ENCODE measurements at places on chromosomes 6 and 20.

DNA sequence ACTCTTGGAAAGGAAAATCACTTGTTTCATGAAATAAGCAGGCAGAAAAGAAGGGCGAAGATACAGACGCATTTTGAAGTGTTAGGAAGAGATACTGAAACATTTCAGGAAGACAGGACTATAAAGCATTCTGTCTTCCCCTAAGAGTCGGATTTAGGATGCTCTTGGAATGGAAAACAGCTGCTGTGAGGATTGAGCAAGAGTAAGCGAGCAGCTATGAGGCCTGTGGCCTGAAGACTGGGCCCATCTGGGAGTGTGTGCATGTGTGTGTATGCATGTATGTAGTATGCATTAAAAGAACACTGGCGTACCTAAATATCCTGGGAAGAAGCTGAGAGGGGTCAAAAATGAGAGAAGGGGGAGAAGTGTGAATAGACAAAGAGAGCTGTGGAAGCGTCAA is 83.6 kb downstream of the SIM1 start:
- peak; percentile 43 for DNase-seq

DNA sequence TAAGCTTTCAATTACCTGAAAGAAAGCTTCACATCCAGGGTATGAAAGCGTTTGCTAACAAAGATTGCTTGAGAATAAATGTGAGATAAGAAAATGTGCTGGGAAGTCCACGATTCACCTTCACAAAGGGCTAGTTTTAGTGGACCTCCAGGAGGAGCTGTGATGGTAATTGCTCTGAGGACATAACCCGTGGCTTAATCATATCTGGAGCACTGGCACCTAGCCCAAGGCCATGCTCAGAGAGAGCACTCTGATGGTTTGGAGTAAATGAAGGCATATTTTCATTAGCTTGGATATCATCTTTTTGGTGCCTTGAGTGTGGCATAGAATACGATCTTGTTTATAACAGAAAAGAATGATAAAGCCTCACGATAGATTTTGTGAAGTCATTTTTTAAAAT is 46.9 kb upstream of the BACH2 start:
- DNase-seq: no peak

- no peak for DNase-seq
Observed at GRCh38 chr20:44427804-44428173, 47.9 kb upstream of the TTPAL start.

DNA sequence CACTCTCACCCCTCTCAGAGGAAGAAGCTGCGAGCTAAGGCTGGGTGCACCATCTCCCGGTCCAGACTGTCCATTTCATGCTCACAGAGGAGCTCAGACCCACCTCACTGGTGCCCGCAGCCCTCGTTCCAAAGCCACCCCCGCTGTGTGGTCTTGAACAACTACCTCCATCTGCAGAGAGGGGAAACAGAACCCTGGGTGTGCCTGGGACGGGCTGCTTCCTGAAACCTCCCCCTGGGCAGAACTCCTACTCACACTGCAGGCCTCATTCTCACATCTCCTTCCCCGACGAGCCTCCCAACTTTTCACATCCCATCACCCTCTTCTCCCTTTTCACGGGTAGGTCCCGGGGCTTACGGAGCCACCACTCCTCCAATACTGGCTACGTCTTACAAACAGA is 18.1 kb downstream of the PMEPA1 start:
- DNase-seq: no peak

DNA sequence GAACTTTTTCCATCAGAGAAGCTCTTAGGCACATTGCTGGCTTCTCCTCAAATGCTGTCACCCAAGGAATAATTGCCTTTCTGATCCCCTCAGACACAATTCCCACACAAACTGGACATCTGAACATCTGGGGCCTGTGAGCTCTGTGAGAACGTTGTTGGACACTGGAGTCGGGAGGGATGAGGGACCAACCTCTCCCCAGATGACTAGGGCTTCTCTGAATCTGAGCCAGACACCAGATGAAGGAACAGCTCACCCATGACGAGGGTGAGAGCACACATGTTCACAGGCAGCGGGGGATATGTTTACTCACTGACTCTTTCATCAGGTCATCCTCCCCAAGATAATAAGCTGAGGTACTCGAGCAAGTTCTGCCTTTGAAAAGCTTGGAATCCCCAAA is 283.9 kb upstream of the SUPT3H start:
- peak; percentile 72 for DNase-seq

GRCh38 chr6:132780770-132781371 is 17.6 kb downstream of the SLC18B1 start:
- peak; percentile 53 for DNase-seq

GRCh38 chr6:107611094-107611810 is 121.3 kb downstream of the SOBP start:
- no peak for DNase-seq

DNA sequence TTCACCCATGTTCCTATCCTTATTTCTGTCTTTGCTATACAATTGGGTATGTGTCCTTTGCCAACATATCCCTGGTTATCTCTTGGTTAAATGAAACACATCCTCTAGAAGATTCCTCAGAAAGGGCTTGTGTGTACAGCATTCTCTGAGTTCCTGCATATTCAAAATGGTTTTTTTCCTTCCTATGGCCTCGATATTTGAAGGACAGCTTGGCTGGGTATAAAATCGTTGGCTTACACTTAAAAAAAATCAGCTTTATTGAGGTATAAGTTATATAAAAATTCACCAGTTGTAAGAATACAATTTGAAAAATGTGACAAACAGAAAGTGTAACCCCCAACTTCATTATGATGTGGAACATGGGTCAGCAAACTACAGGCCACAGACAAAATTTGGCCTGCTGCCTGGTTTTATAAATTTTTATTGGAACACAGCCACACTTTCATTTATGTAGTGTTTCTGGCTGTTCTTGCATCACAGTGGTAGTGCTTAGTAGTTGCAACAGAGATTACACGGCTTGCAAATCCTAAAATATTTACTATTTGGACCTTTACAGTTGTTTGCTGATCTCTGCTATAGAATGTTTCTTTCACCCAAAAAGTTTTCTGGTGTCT is 16.7 kb downstream of the PCMT1 start:
- no peak for DNase-seq

GRCh38 chr20:49831022-49831769 is 18.6 kb downstream of the SLC9A8 start:
- DNase-seq: no peak

GRCh38 chr6:93915961-93916360 is 496.6 kb upstream of the EPHA7 start:
- no peak for DNase-seq

- no peak for DNase-seq
Observed at GRCh38 chr6:92757925-92758324, 661.4 kb downstream of the EPHA7 start.

DNA sequence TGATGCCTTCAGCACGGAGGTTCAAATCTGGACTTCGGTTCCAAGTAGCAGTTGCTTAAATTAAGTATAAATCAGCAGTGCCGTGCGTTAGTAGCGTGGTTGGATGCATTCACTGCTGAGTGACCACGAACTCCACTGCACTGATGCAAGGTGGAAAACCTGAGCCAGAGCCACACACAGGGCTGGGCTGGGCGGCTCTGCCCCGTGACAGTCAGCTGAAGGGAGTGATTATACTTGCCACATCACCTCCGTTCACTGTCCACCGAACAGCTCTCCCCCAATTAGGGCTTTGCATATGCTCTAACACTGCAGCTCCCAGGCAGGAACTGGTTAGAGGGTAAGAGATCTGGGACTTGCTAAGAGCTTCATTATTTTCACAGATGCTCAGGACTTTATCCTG is 22.2 kb downstream of the PPP1R3G start:
- DNase-seq: no peak

- no peak for DNase-seq
Observed at GRCh38 chr20:48416002-48416401, 411.8 kb downstream of the PREX1 start.

DNA sequence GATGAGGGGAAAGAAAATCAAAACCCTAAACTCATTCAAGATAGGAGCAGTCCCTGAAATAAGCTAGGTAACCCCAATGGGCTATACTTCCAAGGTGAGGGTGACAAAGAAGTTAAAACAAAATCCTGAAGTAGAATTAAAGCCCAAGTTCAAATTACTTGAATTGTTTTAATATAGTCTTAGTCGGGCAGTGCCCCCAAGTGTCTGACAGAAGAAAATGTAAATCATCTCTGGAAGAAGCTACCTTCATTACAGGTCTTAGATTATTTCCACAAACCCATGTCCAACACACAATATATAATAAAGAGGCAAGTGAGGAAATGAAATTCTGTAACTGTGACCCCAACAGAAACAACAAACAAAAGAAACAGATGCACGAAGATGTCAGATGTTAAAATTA is 36.8 kb upstream of the L3MBTL3 start:
- no peak for DNase-seq

DNA sequence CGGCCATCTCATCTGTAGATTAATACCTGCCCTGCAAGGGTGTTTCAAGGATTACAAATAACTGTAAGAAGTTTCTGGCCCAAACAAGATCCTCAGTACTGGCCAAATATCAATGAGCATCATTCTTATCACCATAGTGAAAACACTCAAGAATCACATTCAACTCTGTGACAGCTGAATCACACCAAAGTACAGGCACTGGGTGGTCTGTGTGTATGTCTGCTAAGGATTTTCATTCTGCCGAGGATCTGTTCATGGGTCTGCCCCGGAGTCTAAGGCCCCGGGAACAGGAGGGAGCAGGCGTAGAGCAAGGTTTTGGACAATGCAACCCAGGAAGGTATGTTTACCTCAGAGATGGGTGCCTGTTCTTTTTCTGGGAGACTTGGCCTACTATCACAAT is 110.5 kb downstream of the TRERF1 start:
- no peak for DNase-seq

DNA sequence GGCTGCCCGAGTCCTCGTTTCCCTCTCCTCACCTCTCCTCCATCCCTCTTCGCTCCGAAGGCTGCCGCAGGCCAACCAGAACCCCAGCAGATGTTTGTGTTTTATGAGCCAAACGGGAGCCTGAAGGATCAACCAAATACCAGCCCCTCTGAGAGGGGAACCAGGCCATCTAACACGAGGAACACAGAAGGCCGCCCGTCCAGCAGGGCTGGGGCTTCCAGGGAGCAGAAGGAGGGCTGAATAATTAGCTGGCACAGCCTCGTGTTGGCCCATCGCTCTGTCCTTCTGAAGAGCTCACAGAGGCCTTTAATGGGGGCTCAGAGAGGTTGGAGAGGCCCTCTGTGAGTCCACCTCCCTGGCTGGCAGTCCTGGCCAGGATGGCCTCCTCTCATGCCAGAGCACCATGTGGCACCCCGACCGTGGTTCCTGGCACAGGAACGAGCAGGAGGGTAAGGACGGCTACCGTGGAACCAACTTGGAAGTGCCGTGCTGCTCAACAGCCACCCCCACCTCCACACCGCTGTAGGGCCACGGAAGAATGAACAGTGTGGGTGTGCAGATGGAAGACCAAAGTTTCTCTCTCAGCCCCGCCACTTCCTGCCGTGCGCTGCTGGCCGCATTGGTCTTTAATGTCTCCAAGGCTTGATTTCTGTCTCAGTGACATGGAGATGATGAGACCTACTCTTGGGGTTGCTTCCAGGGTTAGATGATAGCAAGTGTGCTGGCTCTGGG is 155.2 kb downstream of the SCML4 start:
- no peak for DNase-seq

DNA sequence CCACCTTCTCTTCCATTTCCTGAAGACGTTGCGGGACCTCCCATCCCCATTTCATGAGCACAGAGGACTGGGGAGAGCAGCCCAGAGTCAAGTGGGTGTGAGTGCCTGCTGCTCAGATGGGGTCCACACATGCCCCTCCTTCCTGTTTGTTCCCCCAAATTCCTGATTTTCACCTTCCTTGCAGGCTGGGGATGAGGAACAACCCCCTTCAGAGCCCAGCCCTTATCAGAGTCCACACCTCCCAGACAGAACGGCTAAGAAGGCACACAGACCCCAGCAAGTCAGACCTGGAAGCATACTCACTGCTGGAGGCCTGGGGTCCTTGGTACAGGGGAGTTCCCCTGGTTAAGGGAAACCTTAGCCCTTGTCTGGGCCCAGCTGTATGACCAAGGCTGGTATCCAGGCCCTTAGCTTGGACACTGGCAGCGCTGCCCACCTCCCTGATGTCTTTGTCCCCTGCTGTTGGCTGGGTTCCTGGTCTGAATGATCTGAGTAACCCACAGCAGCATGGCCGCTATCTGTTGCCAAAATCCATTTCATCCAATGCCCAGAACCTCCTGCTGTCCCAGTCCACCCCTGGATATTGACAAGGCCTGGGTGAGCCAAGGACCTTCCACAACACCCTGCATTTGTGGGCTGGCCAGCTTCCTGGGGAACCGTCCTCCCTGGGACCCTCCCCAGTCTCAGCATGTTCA is 230.9 kb downstream of the SYNDIG1 start:
- DNase-seq: no peak

DNA sequence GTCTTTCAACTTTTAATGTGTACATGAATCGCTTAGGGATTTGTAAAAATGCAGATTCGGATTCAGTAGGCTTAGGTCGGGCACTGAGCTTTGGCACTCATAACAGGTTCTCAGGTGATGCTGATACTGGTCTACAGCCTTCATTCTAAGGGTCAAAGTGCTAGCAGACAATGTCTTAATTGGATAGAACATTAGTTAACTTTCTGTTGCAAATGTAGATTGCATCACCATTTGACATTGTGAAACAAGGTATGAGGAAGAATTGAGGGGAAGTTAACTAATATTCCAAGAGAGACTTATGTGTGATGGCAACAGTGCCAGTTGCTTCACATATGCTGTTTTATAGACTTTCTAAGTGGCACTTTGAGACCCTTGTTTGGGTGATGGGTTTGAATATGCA is 86.9 kb downstream of the MLIP start:
- no peak for DNase-seq

DNA sequence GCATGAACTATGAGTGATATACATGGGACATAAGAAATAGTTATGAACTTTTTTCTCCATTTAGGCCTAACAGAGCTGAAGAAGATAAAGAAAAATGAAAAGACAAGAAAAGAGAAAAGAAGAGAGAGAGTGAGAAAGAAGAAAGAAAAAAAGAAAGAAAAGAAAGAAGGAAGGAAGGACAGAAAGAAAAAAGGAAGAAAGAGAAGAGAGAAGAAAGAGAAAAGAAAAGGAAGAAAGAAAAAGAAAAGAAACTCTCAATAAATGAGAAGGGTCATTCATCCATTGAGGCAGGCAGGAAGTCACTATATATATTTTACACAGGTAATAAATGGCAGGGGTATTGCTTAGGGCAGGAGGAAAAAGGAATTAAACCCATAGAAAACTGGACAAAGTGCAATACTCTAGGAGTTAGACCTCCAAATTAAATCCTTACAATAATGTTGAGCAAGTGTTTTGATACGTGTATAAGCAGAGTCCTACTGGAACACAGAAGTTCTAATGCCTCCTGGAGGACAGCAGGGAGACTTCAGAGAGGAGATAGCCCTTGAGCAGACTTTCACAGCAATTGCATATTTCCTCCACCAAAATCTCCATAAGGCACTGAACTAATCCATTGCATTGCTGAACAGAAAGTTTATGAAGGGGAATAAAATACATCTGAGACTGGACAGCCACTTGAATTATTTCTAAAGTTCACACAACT is 86.4 kb upstream of the TENT5A start:
- no peak for DNase-seq

DNA sequence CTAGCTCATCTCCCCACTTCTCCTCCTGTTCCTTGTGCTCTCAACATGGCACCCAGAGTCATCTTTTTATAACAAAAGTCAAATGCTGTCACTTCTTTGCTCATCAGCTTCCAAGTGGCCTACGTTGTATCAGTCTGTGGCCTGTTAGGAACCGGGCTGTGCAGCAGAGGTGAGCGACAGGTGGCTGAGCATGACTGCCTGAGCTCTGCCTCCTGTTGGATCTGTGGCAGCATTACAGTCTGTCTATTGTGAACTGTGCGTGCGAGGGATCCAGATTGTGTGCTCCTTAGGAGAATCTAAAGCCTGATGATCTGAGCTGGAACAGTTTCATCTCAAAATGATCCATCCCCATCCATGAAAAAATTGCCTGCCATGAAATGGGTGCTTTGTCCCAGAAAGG is 129.6 kb downstream of the FNDC1 start:
- DNase-seq: no peak

Data from GM03348 (cell line).